ENCODE measurements at places on chromosomes 7 and 10.

DNA sequence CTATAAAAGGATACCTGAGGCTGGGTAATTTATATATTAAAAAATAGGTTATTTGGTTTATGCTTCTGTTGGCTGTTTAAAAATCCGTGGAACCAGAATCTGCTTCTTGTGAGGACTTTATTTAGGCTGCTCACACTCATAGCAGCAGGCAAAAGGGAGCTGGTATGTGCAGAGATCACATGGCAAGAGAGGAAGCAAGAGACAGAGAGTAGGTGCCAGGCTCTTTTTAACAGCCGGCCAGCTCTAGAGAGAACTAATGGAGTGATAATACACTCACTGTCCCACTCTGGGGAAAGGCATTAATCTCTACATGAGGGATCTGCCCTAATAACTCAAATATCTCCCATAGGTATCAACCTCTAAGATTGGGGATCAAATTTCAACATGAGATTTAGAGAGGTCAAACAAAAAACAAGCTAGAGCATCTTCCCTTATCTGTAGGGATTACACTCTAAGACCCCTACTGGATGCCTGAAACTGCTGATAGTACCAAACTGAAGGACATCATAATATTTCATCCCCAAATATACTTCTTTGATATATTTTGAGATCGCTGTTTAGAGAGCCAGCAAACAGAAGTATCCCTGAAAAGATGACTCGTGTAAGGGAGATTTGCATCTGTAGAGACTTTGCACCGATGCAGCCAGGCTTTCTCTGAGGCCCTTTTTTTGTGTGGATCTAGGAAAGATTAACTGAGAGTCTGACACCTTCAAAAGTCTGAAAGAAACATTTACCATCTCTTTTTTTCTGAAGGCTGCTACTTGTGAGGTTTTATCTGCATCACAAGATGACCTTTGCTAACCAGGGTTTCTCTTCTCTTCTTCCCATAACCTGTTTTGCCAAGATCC, 717.0 kb upstream of the MBL2 start:
- DNase-seq = no peak

DNA sequence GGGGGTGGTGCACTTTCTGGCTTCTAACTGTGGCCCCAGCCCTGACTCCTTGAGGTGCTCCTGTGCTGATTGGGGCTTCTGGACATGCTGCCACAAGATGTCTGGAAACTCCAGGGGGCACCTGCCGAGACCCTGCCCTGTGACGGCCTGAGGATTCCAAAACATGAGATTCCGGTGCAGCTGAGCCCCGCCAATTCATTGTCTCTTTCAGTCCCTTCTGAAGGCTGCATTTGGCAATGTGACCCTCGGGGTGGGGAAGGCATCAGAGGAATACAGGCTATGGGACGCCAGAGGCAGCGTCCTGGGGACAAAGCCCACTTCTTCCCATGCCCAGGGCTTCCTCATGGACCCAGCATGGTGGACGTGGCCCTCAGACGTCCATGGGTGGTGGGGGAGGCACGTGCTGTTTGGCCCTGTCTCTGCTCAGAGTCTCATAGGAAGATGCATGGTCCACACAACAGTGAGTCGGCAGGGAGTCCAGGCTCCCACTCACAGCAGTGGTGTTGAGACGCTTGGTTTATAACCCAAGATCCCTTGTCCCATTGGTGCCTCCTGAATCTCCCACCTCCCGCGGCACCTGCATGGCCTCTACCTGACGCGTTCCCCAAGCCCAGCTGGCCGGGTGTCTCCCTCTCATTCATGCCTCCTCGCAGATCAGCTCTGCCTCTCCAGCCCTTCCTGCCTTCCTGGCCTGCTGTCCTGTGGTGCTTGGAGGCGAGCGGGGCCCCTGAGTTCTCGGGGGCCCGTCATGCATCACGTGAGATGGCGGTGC, 129.9 kb downstream of the WDR37 start:
- no peak for DNase-seq

DNA sequence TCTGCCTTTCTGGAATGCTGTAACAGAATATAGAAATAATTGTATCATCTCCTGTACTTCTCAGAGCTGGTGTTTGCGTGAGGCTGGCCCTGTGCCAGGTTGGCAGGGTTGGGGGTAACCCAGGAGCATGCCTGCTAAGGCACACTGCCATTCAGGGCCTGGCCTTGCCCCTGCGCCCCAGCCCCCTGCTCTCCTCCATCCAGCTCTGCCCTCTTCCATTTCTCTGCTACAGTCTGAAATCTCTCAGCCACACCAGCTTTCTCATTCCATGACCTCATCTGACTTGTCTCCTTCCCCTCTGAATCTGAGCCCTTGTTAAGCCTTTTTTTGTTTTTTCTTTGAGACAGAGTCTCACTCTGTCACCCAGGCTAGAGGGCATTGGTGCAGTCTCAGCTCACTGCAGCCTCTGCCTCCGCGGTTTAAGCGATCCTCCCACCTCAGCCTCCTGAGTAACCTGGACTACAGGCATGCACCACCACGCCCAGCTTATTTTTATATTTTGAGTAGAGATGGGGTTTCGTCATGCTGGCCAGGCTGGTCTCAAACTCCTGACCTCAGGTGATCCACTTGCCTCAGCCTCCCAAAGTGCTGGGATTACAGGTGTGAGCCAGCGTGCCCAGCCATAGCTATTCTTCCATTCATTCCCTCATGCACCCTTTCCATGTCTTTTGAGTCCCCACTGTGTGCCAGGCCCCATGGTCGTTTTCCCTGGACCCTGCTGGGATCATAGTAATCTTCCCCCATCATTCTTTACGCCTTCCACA, 206.8 kb downstream of the CUX1 start:
- DNase-seq = no peak

GRCh38 chr7:123209786-123210185, 10.0 kb upstream of the SLC13A1 start:
- no peak for DNase-seq

DNA sequence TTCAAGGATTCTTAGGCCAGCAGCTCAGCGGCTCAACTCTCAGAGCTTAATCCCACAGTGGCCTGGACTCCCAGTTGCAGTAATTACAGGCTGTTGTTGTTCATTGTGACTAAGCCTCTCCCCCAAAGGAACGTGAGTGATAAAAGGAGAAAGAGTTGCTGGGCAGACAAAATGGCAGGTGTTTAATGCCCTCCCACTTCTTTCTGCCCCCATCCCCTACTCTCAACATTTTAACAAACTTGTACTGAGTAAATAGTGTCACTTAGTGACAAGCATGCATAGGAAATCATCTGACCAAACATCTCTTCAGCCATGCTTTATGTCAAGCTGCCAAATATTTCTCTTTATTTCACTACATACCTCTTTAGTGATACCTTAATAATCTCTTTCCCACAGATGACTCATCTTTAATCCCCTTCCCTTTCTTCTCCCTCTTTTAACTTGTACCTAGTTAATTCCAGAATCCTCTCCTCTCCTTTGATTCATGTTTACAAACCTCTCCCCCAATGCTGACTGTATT, 12.4 kb upstream of the MTERF1 start:
- no peak for DNase-seq

DNA sequence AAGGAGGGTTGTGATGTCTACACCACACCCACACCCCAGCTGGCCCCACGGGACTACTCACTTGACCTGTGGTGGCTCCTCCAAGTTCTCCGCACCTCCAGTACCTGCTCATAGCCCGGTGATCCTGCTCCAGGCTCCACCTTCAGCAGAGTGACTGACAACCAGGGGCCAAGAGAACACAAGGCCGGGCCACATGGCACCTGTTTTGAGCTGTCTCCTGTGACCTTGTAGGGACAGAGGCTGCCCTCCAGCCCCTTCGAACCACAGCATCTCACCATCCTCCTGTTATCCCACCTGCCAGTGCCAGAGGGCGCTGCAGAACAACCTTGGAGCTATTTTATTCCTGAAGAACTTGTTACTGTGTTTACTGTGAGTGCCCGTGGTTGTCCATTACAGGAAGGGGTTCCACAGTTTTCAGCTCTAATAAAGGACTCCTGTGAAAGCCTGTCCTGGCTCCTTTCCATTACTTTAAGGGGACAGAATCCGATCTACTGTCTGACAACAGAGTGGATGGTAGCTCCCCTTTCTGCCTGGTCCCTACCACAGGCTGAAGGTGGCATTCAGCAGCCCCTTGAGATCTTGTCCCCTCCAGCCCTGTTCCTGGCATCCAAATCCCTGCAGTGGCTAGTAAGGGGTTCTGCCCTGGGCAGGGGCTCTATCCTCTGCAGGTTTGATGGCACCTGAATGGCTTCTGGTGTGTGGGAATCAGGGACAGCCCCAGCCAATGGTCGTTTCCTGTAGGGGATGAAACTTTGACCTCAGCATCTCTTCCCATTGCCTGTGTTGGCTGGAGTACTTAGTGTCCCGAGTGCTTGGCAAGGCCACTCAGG, 50.8 kb downstream of the C10orf120 start:
- no peak for DNase-seq

DNA sequence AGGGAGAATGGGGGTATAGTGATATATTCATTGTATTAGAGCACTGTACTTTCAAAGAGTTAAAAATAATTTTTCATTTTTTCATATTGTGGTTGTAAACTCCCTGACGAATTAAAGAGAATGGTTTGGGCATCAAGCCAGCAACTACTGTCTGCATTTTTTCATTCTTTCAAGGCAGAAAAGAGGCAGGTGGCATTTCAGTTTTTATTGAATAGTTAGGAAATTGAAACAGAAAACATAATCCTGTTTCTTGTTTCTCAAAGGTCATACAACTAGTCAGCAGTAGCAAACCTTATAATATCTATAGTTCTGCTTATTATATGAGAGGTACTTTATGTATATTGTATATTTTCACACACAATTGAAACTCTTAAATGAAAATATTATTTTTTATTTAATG, 303.9 kb upstream of the KCND2 start:
- no peak for DNase-seq

- DNase-seq = peak; percentile 16
Measured at GRCh38 chr7:116782177-116782711, 80.1 kb upstream of the CAPZA2 start.

GRCh38 chr7:16880554-16880953, 1.2 kb downstream of the AGR3 start:
- no peak for DNase-seq

GRCh38 chr10:76382381-76382851, 951.0 kb downstream of the LRMDA start:
- DNase-seq = no peak

DNA sequence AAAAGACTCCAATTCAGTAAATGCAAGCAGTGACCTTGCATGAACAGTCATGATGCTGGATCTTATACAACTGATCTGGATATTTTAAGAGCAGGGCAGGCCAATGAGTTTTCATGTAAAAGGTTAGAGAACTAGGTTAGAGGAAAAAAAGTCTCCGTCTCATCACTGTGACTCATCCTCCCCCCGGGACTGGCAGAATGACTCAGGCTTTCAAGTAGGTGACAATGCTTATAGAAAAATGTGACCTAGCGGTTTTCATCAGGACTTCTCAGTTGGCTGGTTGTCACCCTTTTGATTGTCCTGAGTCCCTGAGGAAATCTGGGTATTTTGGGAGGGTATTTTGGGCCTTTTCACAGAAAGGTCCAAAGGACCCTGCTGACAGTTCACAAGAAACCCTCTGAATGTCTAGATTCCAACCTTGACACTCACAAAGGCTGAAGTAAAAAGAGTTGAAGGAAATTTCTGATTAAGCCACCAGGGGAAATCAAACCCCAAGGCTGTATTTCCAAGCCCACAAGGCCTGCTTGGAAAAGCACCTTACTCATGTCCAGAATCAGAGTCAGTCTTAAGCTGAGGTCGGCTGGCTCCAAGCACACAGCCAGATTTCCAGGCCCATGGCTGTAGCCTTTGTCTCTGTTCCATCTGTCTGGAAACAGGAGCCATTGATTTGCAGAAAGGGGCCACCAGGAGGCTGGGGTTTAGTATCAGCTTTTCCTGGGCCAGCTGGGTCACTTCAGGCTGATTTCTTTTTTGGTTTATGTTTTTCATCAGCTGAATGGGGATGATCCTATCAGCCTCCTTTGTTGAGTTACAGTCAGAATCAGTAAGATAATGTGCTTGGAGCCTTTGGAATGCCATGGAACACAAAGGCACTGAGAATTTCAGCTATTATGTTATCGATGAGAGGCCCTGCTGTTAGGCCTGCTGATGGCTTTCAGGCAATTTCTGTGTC, 226.4 kb upstream of the HABP2 start:
- no peak for DNase-seq

GRCh38 chr10:130558746-130559546, 422.8 kb downstream of the GLRX3 start:
- no peak for DNase-seq

- no peak for DNase-seq
Measured at GRCh38 chr10:112763916-112764520, 186.0 kb upstream of the TCF7L2 start.

- DNase-seq = no peak
Measured at GRCh38 chr7:43530553-43531410, 52.1 kb upstream of the STK17A start.

DNA sequence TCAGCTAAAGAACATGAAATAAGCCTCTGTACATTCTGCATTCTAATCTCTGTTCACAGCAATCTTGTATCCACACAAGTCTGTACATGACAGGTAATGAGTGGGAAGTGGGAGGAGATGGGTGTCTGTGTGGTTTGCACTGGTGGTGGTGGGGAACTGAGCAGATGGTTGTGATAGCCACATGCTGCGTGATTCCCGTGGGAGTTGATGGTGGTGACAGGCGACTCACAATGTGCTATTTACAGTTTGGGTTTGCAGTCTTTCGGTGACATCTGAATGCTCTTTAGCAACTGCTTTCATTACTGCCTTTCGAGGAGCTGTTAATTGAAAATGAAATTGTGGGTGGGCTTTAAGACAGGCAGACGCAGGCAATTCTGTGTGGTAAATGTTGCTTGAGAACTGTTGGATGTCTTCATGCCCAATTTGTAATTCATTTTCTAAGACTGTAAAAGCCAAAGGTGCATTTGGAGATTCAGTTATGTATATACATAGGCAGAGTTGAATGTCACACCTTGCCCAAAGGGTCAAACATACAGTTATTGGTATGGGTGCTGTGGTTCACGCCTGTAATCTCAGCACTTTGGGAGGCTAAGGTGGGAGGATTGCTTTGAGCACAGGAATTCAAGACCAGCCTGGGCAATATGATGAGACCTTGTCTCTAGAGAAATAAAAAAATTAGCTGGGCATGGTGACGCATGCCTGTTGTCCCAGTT, 308.2 kb downstream of the AUTS2 start:
- DNase-seq = no peak

- DNase-seq = no peak
Measured at GRCh38 chr10:113369365-113369694, 183.5 kb upstream of the HABP2 start.

DNA sequence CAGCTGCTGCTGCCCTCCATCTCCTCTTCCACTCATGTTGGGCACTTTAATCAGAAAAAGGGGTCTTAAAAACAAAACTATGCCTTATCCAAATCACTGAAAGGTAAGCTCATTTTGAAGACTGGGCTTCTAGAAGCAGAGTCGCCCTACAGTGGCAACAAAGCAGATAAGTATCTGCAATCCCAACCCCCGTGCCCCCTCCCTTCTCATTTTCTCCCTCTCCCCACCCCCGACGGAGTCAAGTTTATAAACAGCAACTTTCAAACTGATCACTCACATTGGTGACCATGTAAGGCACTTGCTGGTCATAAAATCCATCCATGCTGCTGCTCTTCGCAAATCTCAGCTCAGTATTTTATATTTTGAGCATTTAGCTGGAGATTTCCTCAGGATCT, 738 bp downstream of the ETV1 start:
- DNase-seq = peak; percentile 11

GRCh38 chr7:50531401-50531911, 33.7 kb downstream of the DDC start:
- DNase-seq = peak; percentile 65
